Activated CD4-positive, alpha-beta T cell treated with anti-CD3 and anti-CD28 coated beads for 1 hour (primary cell): ENCODE measurements at places on chromosomes 2 and 18.

DNA sequence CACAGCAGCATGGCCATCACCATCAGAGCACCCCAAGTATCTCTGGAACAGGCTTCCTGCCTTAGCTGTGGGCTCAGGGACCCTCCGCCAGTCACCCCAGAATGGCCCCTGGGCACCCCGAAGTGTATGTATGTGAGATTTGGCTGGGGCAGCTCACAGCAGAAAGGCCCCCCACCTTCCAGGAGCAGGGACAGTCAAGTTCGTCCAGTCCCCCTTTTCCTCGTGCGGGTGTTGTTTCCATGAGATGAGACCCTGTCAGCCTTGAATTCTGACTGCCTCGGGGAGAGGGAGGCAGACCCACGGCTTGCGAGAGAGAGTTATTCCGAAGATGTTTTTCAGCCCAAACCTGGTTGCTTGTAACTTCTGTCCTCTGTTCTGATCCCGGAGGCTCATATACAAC, 290.9 kb upstream of the HDAC4 start:
- no peak for DNase-seq

DNA sequence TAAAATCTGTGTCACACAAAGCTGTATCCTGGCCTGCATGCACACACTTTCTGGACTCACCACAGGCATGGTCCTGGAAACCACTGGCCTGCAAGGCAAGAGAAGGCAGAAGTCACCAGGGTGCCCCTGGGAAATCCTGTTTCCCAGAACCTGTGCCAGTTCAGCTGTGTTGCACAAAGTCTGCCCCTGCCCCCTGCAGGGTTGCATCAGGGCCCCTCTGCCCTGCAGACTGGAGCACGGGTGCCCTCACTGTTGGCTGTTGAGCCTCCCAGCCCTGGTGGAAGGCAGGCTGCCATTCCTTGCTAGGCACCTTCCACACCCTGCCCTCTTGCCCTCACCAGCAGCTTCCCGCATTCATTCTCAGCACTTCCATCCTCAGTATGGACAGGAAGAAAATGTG, 18.0 kb upstream of the TUBB6 start:
- no peak for DNase-seq

- no peak for DNase-seq
These were observed 145.7 kb upstream of the KLF7 start for GRCh38 chr2:207311316-207312005.

GRCh38 chr18:53784253-53784652, 440.2 kb downstream of the MBD2 start:
- no peak for DNase-seq

DNA sequence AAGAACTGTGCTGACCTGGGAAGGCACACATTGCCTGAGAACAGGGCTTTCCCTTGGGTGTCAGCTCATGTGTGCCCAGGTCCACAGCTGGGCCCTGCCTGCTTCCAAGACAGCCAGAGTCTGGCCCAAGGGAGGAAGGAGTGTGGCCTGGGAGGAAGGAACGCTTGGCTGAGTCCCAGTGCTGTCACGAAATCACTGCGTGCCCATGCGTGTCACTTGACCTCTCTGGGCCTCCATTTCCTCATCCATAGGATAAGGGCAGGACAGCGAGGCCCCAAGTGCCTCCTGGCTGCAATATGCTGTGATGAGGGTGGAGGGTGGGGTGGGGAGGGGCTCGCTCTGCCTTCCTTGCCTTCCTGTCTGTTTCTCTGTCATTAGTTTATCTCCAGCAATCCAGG, 642 bp upstream of the KCNK3 start:
- DNase-seq: no peak

GRCh38 chr2:78024996-78025395, 502.8 kb upstream of the LRRTM4 start:
- no peak for DNase-seq

- no peak for DNase-seq
These were observed 4.4 kb downstream of the CRACDL start for GRCh38 chr2:98931596-98931995.

DNA sequence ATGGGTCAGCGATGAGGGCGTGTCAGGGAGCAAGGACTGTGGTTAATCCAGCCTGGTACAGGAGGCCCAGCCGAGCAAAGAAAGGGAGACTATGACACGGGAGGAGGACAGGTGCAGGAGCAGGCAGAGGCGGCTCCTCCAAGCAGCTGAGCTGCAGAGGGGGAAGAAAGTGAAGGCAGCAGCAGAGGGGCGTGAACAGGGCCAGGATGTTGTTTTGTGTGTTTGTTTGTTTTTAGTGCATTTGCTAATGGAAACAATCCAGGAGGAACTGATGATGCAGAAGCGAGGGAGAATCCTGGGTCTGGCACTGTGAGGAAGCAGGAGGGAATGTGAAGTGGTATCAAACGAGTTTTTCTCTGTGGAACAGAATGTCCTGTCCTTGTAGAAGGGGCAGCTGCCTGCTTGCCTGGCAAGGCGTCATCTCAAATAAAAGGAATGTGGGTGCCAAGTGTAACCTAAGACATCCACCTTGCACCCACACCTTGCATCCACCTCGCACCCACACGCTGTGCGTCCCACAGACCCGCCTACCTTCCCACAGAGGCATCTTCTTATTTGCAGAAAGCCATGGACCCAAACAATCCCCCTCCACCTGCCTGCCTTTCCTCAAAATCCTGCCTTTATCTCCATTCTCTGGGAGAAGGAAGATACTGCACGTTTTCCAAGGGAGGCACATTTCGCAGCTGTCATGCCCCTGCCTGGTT, 134.8 kb downstream of the SH3BP4 start:
- no peak for DNase-seq

- DNase-seq: no peak
These were observed 4.5 kb upstream of the ACOXL start for GRCh38 chr2:110727923-110728322.

DNA sequence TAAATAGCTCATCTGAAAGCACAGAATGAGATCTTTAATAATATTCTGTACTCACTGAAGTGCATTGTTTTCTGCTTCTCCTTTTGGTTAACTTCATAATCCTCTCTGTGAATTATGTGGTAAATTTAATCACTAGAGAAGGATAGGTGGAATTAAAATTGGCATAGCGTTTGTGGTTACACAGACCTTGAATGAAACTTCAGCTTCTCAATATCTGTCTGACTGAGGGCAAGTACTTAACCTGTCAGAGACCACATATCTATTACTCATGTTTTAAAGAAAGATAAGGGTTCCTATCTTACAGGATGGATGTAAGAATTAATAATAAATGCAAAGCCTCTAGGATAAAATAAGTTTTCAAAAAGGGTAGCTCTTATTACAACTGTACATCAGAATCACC, 861.8 kb downstream of the TRIB2 start:
- DNase-seq: no peak
